ENCODE measurements at places on chromosomes 6 and 20.

GRCh38 chr6:7238900-7239589, 74.0 kb downstream of the SSR1 start:
- DNase-seq = peak; percentile 72

DNA sequence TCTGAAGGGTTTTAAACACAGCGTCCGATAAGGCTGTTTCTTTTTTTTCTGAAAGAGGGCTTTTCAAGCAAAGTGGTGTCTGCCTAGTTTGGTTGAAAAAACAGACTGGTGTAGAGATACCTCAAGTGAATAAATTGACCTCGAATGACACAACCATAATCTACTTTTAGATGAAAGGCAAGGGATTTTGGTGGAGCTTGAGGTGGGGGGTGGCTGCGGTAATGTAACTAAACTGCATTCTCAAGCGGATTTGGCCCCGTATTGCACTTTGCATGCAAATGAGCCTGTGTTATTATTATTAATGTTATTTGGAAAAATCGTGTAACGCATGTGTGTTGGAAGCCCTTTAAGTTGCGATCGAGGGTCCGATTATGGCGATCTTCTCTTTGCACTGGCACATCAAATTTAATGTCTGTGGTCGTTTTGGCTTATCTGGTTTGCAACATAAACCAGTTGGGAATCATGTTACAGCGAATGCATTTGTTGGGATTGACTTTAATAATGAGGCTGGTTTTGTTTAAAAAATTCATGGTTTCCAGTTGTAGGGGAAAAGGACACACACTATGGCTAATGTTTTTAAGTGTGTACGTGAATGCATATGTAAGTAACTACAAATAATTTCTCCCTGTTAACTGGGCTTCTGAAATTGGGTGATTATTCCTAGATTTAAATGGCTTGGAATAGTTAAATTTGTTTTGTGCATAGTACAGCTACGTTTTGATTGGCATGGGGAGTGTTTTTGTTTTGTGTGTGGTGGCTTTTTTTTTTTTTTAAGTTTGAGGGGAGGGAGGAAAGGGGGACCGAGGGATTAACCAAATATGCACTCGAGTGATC, 1.0 kb downstream of the JARID2 start:
- no peak for DNase-seq

- no peak for DNase-seq
Observed at GRCh38 chr6:40442591-40442990, 144.6 kb downstream of the LRFN2 start.

DNA sequence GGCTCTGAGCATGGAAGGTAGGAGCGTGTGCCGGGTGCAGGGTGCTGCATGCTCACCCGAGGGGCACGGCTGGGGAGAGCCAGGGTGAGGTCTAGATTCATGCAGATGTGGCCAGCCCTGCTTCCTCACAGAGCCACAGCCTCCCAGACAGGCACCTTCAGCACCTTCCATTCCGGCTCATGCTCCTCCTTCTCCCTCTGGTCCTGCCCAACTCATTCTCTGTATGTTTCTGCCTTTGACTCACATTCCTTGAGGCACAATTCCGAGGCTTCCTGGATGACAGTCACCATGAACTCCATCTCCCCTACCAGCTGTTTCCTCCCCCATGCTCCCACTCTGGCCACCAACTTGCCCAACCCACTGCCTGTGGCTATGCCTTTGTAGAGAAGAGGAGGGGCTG, 35.4 kb downstream of the DACT2 start:
- no peak for DNase-seq

- no peak for DNase-seq
Observed at GRCh38 chr6:75745404-75745803, 3.6 kb upstream of the MYO6 start.

DNA sequence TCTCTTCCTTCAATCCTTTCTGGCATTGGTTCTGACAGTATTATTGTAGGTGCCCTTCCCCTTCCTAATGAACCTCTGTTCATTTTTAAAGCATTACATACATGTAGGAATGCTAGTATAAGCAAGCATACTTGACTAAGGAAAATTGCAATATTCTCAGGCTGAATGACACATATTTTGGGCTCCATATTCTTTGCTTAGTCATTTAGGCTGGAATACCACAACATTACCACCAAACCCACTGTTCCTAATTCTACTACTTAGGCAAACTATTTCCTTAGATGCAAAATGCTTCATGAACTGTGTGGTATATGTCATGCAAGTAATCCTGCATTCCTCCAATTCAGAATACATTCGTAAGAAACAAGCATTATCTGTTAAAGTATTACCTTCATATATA, 113.9 kb downstream of the PRDM1 start:
- DNase-seq = peak; percentile 2

GRCh38 chr20:33408716-33409654, 7.7 kb upstream of the CDK5RAP1 start:
- DNase-seq = no peak

DNA sequence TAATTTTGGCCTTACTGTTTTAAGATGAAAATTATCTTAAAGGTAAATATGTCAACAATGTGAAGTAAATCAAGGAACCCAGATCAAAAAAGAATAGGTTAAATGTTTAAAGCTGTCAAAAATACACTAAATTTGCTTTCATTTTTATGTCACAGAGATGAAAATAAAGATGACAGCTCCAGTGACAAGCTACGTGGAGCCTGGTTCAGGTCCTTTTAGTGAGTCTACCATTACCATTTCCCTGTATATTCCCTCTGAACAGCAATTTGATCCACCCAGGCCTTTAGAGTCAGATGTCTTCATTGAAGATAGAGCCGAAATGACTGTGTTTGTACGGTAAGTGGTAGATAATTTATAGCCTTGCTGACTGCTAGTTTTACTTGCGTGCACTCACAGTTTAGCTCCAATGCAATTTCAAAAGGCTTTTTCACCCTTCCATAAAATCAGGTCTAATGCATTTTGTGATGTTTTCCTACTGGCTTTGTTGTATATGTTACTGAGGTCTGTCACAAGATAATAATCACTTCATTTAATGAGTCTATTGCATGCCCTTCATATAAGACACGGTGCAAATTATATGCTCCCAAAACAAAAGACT, 1.9 kb downstream of the HEBP2 start:
- no peak for DNase-seq

GRCh38 chr6:106290032-106290431, 35.5 kb downstream of the ATG5 start:
- DNase-seq = no peak

DNA sequence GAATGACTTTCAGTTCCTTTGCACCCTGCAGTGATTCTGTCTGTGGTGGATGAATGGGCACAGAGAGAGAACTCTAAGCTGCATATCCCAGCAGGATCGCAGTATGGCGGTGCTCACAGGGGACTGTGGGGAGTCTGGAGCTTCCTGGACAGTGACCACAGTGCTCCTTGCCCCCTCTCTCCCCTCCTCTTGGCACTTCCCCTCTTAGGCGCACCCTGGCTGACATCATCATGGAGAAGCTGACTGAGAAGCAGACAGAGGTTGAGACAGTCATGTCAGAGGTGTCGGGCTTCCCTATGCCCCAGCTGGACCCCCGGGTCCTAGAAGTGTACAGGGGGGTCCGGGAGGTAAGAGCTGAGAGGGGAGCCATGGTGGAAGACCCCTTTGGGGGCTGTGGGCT, 8.6 kb downstream of the BYSL start:
- DNase-seq = no peak

GRCh38 chr20:2967841-2968240, 75.6 kb upstream of the GNRH2 start:
- no peak for DNase-seq

DNA sequence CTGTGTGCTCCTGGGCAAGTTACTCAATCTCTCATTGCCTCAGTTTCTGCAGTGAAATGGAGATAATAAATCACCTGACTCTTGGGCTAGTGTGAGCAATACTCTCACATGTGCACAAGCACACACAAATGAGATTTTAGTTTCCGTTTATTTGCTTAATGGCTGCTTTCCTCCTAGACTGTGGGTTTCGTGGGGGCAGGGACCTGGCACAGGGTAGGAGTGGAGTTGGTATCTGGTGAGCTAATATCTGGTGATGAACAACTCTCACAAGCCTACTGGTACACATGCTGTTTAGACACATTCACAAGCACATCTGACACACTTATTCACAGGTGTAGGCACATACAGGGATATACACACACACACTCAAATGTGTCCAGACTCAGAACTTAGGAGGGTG, 73.8 kb downstream of the TOX2 start:
- DNase-seq = no peak

GRCh38 chr20:3783511-3784195, 2.4 kb upstream of the SPEF1 start:
- no peak for DNase-seq

DNA sequence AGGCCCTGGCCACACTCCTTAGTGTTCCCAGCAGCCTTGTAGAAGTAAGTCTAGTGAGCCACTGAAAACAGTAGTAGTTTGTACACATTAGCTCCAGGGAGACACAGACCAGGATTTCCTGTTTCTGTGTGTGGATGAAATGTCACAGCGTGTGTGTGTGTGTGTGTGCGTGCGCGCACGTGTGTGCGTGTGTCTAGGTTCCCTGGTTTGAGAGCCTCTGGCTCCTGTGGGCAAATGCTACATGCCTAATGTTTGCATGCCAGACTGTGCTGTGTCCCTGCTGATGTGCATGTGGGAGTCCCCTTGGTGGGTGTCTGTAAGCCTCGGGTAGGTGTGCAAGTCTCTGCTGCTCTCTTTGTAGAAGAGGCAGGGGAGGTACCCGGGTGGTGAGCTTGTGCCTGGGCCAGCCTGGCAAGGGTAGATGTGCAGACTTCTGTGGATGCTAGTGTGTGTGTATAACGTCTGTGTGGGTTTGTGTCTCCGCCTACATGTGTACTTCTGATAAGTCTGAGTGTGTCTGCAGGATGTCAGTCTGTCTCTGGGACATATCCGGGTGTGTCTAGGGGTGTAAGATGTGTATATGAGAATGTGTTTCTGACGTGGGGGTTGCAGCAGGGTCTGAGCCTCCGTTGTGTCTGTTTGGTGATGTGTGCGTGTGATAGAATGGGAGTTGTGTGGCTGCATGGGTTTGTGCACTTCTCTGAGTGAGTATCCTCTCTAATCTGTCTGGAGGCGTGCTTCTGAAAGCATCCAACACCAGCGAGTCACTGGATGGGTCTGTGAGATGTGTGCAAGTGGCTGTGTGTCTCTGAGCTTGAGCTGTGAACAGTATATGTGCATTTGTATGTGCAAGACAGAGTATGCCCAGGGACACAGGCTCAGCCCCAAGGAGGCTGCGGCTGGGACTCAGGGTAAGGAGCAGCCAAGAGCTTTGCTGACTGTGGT, 19.0 kb upstream of the TLDC2 start:
- DNase-seq = no peak

- DNase-seq = no peak
Observed at GRCh38 chr6:41451039-41451438, 95.1 kb upstream of the FOXP4 start.
